ENCODE measurements at places on chromosomes 16 and 17. TPM values are rescaled to one million over a fixed set of nuclear protein-coding genes. Genes with fewer than 3 reads are reported as not detected.
A peak's percentile ranks its signal among the peaks of the same experiment; 100 is the strongest.

CHST4 gene
- total RNA-seq, result 0.38 TPM

NLRC3 gene
- total RNA-seq, result 5.5 TPM

NPB gene
- 0.55 TPM for total RNA-seq

KRT15 gene
- 24.3 TPM for total RNA-seq

KRT36 gene
- total RNA-seq, result not detected

SLC16A6 gene
- total RNA-seq, result 7.5 TPM

CIITA gene
- 78.9 TPM for total RNA-seq

CACNG4 gene
- 9.3 TPM for total RNA-seq

RUNDC3A gene
- 0.32 TPM for total RNA-seq

GRCh38 chr16:85187002-85187401 is 74.7 kb upstream of the CIBAR2 start:
- H3K36me3 ChIP-seq, result no peaks in the 10 kb centered on the region
- no peak overlapping the region for H3K27ac ChIP-seq
- H3K27me3 ChIP-seq, result no peaks in the 10 kb centered on the region
- H3K4me3 ChIP-seq, result no peak overlapping the region

DNA sequence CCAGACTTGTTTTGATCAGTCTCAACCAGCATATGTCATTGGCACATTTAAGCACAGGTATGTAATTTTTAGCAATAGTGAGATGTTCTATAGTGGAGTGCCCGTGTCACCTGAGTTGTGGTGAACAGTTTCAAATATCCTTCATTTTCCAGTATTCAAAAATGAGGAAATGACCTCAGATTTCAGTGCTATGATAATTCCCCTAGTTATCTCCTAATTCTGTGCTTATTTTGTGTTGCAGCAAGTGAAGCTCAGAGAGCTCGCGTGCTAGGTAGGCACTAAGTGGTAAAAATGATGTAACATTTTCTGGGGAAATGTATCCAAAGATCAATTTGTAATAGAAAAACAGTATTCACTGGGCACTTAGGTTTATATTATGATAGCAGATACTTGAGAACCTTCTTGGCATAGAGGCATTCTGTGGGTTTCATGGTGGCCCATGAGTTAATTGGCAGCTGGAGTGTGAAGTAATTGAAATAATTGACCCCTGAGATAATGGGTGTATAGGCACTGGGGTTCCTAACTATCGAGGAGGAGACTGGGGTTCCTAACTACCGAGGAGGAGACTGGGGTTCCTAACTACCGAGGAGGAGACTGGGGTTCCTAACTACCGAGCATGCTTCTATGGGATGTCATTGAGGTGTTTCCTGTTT is 159.1 kb downstream of the PRKCA start:
- H3K4me1 ChIP-seq, result peaks cover 11% of the 10 kb centered on the region
- no peaks in the 10 kb centered on the region for H3K27me3 ChIP-seq
- DNase-seq, result no peak

DNA sequence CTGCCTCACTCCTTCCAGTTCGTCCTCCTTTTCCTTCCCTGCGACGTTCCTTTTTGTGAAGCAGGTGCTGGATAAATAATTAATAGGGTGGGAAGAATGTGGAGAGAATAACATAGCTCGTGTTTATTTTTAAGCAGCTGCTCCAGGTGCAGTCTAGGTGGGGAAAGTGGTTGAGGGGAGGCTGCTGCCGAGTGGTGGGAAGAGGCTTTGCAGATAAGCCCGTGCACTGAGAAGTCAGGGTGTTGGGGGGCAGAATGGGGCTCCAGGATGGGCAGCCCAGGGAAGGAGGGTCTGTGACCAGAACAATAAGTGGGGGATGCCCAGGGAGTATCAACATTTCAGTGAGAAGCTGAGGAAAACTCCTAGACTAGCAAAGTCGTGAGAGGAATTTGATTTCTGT is 300.5 kb downstream of the CPPED1 start:
- no peaks in the 10 kb centered on the region for H3K4me1 ChIP-seq
- no peak overlapping the region for H3K27ac ChIP-seq
- H3K4me3 ChIP-seq, result no peak overlapping the region
- no peaks in the 10 kb centered on the region for H3K36me3 ChIP-seq

DNA sequence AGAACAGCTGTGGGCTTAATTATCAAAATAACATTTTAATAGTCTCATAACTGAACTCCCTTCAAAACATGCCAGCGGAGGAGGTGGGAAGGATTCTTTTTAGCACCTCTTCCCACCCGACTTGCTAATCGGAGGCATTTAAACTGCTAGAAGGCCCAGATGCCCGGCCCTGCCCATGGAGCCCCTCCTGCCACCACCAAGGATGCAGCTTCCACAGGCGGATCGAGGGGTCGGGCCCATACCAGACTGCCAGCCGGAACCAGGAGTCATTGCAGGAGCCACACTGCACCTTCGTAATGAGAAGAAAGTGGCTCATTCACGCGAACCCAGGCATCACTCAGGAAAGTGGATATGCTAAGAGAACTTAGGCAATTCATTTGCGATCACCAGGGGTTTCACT is 201.2 kb downstream of the C16orf78 start:
- DNase-seq, result no peak
- H3K27me3 ChIP-seq, result no peaks in the 10 kb centered on the region
- no peak overlapping the region for H3K4me3 ChIP-seq

- no peaks in the 10 kb centered on the region for H3K36me3 ChIP-seq
- no peak for DNase-seq
- no peak overlapping the region for H3K27ac ChIP-seq
- H3K4me1 ChIP-seq, result no peaks in the 10 kb centered on the region
These were observed 120.8 kb downstream of the CDYL2 start for GRCh38 chr16:80683646-80684045.

- H3K4me3 ChIP-seq, result peak within 1 kb of the TSS; percentile 87
- peak; percentile 90 for DNase-seq
- peak within 1 kb of the TSS; percentile 78 for H3K27ac ChIP-seq
- H3K36me3 ChIP-seq, result no peaks in the 10 kb centered on the region
These were observed at the start of gene ACSF2 for GRCh38 chr17:50425682-50426471. TSS of gene ACSF2 (plus strand) at chr17:50426218. CDS start at chr17:50426262, 44 bp downstream.

GRCh38 chr16:71966932-71967331 is 33.3 kb downstream of the PKD1L3 start:
- no peaks in the 10 kb centered on the region for H3K4me1 ChIP-seq
- H3K36me3 ChIP-seq, result no peaks in the 10 kb centered on the region
- no peaks in the 10 kb centered on the region for H3K27me3 ChIP-seq

GRCh38 chr16:55645986-55646385 is 9.8 kb upstream of the SLC6A2 start:
- no peaks in the 10 kb centered on the region for H3K4me1 ChIP-seq
- no peak for DNase-seq
- no peaks in the 10 kb centered on the region for H3K36me3 ChIP-seq
- H3K4me3 ChIP-seq, result no peak overlapping the region

DNA sequence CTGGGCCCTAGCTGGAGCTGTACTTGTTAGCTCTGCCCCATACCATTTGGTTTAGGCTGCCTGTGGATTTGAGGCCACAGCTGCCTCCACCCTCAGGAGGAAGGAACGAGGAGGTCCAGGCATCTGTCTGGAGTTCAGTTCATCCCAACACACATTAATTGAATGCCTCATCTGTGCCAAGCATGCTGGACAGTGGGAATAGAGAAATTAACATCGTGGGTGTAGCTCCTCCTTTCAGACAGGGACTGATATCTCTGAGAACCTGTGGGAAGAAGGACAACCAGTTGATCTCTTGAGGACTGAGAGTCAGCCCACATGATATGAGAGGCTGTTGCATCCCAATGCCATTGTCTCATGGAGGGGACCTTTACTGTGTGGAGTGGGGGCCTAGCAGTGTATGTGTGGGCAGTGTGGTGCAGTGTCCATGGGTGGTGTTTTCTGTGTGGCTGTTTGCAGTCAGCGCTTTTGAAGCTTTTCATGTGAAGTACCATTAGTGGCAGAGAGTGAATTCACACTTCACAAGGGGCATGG is 29.4 kb upstream of the DDX52 start:
- no peak for DNase-seq
- no peak overlapping the region for H3K4me3 ChIP-seq
- H3K36me3 ChIP-seq, result no peaks in the 10 kb centered on the region
- no peaks in the 10 kb centered on the region for H3K4me1 ChIP-seq
- H3K27me3 ChIP-seq, result no peaks in the 10 kb centered on the region

GRCh38 chr17:33521784-33522183 is 228.7 kb upstream of the ASIC2 start:
- H3K27me3 ChIP-seq, result no peaks in the 10 kb centered on the region
- no peak overlapping the region for H3K27ac ChIP-seq
- no peak overlapping the region for H3K4me3 ChIP-seq
- H3K4me1 ChIP-seq, result no peaks in the 10 kb centered on the region

DNA sequence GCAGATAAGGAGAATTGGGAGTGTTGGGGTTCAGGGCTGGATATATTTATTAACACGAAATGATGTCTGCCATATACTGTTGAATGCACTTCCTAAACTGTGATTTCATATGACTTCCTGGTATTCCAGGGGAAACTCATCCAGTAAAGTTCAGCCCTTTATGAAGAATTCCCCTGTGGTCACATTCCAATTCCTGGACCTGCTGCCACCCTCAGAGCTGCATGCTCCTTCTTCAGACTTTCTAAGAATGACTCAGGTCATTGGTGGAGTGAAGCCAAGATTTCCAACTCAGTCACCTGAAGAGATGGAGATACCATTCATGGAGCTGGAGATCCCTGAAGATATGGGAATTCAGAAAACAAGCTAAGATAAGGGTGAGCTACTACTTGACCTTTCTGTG is 114.2 kb upstream of the TMEM97 start:
- no peaks in the 10 kb centered on the region for H3K4me1 ChIP-seq
- no peak overlapping the region for H3K27ac ChIP-seq
- DNase-seq, result no peak
- H3K36me3 ChIP-seq, result no peaks in the 10 kb centered on the region

DNA sequence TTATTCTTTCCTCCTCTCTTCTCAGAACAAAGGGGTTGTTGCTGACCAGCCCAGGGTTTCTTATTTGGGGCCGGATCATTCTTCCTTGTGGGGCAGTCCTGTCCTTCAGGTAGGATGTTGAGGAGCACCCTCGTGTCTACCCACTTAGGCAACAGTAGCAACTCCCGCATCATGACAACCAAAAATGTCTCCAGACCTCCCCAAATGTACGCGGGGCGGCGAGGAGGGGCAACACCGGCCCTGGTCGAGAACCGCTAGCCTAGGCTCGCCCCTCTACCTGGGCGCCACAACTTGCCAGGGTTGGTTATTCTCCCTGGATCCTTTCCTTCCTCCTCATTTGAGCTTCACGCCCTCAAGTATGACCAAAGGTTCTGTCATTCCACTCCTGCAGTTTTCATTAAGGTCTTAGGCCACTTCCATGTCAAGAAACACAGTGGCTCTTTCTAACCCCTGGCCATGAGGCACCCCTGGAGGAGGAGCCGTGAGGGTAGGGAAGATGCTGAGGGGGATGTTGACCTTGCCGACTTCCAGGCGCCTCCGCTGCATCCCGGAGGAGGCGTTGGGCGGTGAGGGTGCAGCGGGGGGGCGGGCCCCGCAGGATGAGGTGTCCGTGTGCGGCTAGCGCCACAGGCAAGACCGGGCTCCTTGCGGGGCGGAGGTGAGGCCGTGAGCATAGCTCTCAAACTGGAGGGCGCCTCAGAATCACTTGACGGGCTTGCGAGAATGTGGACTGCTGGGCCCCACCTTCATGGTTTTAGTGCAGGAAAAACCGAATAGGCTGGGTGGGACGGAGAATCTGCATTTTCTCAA is 712 bp upstream of the SPECC1 start:
- no peaks in the 10 kb centered on the region for H3K36me3 ChIP-seq
- H3K27me3 ChIP-seq, result peaks cover 47% of the 10 kb centered on the region
- peaks cover 9% of the 10 kb centered on the region for H3K4me1 ChIP-seq
- H3K4me3 ChIP-seq, result peak overlapping the region; percentile 64

DNA sequence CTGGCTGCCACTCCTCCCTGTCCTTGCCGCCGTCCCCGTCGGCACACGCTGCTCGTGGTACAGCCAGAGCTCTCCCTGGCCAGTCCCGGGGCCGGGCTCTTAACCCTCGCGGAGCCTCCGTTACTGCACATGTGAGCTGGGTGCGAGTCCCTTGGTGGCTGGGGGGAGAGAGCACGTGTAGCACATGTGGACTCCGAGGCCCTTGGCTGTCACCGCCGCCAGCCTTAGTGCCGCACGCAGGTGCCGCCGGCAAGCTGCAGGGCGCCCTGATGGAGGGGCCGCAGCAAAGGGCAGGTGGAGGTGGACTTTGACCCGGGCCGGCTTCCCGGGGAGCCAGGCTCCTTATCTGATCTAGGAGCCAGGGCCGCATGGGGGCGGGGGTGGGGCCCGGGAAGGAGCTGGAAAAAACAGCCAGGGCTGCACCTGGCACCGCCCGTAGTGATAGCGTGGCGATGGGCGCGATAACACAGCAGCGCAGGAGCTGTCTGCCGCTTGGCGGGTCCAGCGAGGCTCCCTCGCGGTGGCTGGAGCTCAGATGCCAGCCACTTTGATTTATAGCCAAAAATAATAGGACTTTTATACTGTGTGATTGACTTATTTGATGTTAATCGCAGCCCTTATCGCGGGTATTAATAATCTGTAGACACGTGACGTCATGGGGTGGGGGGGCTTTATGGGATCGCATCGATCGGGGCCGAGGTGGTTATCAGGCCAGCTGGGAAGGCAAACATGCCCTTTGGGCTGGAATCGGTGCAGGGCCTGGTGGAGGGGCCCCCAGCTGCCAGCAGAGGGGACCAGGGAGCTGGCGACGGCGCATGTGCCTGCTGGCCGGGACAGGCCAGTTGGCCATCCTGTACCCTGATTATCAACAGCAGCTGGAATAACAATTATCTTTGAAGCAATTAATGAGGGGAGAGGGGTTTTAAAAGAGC is 35.1 kb downstream of the ZFPM1 start:
- no peaks in the 10 kb centered on the region for H3K36me3 ChIP-seq
- no peak overlapping the region for H3K27ac ChIP-seq
- H3K27me3 ChIP-seq, result no peaks in the 10 kb centered on the region
- no peak for DNase-seq
- no peaks in the 10 kb centered on the region for H3K4me1 ChIP-seq

DNA sequence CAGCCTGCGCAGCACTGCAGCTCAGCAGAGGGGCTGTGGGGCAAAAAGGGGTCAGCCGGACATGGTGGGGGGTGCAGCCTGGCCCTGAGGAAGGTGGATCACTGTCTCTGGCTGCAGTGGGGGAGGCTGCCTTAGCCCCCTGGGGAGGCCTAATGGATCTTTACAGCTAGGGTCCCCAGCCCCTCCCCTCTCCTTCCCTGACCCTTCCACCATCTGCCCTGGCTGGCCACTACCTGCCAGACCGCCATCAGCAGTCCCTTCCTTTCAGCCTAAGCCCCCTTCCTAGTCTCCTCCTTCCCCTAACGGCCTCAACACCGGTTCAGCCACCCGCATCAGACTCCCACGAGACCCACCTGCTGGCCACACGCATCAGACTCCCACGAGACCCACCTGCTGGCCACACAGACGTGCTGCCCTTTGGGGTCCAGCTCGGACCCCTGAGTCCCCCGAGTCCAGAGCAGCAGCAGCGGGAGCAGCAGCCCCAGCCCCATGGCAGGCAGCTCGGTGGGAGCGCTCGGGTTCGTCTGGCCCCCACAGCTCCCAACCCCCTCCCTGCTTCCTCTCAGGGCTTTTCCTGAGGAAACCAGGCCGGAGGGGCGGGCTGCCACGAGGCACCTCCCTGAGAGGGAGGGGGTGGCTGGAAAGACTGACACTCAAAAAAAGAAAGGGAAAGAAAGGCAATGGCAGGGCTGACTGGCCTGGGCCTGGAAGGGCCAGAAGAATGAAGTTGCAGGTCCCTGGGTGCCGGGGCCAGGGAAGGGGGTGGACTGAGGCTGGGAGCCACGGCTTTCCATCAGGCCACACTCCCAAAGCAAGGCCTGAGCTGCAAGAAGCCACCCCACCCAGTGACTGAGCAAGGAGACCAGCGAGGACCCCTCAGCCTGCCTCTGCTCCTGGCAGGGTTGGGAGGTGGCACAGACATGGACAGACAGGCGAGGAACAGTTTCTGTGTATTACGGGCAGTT is at the start of gene SCARF1:
TSS of gene SCARF1 (minus strand) at position 526 of the 965 bp plus-strand sequence. CDS start at position 491, 35 bp downstream.
- H3K4me1 ChIP-seq, result peaks cover 54% of the 10 kb centered on the region
- peak; percentile 82 for DNase-seq

GRCh38 chr16:87016046-87017035 is 300.9 kb downstream of the C16orf95 start:
- H3K4me3 ChIP-seq, result no peak overlapping the region
- no peak for DNase-seq
- no peak overlapping the region for H3K27ac ChIP-seq
- H3K36me3 ChIP-seq, result no peaks in the 10 kb centered on the region
